D341Med (cell line): ENCODE measurements at places on chromosomes 5 and 9.

DNA sequence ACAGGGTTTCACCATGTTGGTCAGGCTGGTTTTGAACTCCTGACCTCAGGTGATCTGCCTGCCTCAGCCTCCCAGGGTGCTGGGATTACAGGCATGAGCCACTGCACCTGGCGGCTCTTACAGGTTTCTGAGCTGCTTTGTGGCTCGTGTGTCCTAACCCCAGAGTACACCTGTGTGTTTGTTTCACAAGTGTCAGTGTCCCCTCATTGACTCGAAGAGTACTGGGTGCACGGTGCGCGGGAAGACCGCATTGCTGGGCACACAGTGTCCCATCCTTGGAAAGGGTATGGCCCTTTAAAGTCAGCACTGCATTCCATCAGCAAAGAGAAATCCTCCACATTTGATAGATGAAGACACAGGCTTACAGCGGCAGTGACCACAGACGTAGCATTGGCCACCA is 23.8 kb downstream of the NDST1 start:
- no peak for DNase-seq

GRCh38 chr5:69224520-69224919 is 10.2 kb upstream of the CDK7 start:
- no peak for DNase-seq

- DNase-seq = no peak
These were observed 432.6 kb downstream of the CYLC2 start for GRCh38 chr9:103427696-103428095.

GRCh38 chr9:134966270-134966669 is 48.6 kb upstream of the FCN1 start:
- DNase-seq = no peak

DNA sequence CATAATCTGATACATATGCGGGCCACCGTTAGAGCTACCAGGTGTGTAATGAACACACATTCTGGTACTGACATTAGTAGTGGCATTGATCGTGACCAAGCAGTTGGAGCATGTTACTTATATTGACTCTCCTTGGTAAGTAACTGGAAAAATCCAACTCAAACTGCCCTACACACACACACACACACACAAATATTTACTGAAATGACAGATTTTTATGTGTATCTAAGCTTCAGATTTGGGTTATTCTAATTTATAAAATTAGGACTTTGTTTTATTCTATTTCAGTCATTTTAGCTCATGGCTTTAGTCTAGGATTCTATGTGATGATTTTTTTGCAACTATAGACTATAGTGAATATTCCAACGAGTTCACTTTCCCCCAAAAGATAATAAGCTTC is 1280.2 kb upstream of the ACO1 start:
- DNase-seq = no peak

DNA sequence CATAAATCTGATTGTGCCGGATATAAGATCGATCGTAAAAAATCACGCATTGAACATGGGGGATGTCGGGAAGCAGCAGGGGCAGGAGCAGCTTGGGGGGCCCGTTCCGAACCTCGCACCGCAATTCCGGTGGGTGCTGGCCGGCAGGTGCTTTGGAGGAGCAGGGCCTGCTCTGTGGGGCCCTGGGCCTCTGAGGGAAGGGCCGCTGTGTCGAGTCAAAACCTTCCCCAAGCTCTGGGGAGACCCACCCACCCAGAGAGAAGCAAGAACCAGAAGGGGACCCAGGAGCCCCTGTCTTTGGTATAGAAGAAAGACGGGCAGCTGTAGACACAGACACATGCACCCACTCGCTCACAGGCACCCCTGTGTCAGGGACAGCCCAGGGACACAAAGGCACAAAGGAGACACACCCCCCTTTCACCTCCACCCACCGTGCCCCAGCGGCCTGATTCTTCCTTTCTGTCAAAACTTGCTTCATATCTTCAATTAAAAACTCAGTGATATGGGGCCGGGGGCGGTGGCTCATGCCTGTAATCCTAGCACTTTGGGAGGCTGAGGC is 49.4 kb upstream of the ZBTB43 start:
- DNase-seq = no peak

- DNase-seq = no peak
These were observed 259.1 kb downstream of the SYK start for GRCh38 chr9:91060520-91061343.

DNA sequence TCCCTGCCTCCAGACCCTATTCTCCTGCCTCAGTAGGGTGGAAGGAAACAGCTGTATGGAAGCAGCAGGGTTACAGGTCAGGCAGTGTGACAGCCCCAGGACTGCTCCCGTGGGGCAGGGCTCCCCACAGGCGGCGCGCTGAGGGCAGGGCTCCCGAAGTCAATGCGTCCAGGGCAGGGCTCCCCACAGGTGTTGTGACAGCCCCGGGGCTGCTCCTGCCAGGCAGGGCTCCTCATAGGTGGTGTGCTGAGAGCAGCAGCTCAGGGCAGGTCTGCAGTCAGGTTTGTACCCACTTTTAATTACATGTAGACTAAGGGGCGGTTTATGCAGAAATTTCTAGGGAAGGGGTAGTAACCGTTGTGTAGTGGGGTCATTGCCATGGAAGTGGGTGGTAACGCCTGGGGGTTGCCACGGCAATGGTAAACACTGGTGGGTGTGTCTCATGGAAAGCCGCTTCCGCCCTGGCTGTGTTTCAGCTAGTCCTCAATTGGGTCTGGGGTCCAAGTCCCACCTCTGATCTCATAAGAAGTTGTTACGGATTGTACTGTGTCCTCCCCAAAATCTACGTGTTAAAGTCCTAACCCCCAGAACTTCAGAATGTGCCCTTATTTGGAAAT is 16.7 kb upstream of the TERT start:
- DNase-seq = peak; percentile 8

DNA sequence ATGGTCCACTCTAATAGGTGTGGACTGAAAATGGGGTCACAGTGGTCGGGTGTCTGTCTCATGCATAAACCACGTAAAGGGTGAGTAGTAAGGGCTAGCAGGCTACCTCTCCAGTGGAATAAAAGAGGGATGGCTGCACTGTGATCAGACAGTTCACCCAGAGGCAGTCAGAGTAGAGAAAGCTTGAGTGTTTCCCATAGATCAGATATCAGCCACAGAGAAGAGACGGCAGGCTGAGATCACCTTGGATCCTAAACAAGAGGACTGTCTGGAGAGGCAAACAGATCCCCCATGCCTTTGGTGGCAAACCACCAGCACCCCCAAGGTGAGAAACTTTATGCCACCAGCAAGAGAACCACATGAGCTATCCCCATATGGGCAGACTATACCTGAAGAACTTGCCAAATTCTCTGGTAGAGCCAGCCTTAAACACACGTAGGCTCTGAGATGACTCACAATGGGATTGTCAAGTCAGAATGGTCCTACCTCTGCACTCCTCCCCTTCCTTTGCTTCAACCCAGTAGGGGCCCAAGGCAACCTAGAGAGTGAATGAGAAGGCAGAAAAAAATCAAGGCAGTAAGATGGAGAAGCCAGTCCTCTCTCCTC is 205.2 kb upstream of the MAP3K1 start:
- DNase-seq = no peak

DNA sequence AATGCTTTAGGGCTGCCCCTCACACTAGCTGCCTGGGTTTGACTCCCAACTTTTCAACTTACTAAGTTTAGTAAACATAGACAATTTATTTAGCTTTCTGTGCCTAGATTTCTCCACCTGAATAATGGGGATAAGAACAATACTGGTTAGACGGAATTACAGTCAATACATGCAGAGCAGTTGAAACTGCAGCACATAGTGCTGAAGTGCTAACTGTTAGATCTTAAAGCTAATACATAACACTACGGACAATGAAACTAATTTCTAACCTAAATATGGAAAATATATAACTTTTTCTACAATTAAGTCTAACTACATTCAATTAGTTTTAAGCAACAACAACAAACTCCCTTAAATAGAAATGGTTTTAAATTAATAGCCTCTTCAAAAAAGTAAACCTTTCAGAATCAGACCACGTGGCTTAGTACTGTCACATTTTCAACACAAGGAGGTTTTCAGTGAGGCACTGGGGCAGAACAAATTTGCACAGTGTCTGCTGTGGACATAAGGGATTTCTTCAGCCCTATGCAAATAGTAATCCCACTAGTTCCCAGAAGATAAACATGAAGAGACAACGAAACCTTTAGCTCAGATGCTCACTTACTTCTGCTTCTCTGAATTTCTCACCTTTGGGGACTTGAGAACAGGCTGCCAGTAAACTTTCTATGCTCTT is 293.4 kb downstream of the EDIL3 start:
- DNase-seq = no peak

DNA sequence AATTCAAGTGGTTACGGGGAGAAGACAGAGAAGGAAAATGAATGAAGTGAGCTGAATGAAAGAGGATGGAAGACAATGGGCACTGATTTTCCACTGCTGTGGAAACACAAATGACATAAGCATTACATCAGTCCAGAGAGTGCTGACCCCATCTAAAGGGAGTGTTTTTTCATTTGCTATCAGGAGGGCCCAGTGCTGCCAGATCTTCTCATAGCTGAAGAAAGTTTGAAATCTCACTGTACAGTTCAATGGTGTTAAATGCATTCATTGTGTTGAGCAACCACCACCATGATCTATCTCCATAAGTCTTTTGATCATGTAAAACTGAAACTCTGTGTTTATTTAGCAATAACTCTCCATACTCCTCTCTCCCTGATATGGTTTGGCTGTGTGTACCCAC is 41.5 kb upstream of the STARD4 start:
- DNase-seq = no peak

DNA sequence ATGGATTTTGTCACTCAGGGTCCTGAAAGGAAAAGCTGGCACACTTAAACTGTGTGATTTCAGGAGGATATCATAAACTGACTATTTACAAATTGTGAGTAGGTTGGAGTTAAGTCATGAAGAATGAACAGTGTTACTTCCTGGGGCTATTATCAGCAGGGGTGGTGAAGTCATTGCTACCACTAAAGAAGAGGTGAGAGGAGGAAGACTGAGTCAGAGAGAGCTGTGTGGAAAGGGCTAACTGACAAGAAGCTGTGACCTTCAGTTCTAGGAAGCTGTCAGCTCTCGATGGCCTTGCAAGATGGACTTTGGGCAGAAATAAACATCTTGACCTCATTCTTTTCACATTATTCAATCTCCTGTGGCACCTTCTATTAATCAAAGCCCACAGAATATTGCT is 72.3 kb upstream of the STARD4 start:
- DNase-seq = no peak

DNA sequence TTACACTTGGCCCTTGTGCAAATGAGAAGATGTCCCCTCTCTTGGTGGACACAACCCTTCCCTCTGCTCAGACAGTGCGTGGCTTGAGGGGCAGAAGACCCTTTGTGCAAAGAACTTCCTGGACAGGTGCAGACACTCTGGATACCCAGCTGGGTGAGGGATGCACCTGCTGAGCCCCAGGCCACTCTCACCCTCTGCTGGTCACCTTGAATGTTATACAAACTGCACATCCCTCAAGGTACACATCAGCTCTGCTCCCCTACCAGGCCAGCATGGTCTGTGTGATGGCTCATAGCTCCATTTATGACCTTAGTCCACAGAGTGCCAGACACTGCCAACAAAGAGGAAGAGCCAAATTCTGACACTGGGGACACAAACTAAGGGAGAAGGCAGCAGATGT is 3.1 kb upstream of the DIRAS2 start:
- DNase-seq = no peak

- no peak for DNase-seq
These were observed 18.3 kb downstream of the ABO start for GRCh38 chr9:133256686-133257091.

GRCh38 chr5:155514105-155514563 is 500.6 kb downstream of the KIF4B start:
- DNase-seq = no peak

DNA sequence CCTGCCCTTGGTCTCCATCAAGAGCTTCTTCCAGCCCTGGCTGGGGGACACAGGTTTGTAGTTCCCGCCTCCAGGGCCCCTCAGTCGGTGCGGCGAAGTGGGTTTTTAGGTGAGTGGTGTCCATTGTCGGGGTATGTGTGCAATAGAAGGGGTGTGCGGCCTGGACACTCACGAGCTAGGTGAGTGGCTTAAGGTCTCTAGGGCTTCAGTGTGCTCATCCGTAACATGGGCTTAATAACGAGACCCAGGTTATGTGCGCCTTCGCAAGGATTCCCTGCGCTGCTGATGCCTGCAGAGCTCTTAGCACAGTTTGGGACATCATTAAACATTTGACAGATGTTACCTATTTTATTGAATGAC is 656 bp downstream of the CEP78 start:
- no peak for DNase-seq

GRCh38 chr5:7415123-7415522 is 19.2 kb downstream of the ADCY2 start:
- no peak for DNase-seq

DNA sequence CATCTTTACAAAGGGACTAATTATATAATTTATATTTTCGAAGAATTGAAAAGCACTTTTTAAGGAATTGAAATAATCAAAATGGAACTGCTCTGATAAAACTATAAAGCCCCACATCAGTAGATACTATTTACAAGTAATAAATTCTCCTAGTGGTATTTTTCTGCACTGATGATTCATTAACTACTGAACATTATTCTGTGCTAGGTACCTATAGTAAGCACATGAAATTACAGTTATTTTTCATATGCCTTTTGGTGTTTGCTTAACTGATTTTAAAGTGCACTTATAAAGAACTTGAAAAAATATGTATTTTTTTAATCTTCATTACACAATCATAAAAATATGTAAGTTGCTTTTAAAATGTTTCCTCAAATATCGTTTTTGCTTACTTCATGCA is 123.0 kb downstream of the MAN2A1 start:
- no peak for DNase-seq

GRCh38 chr9:83544002-83544698 is 5.9 kb upstream of the FRMD3 start:
- DNase-seq = peak; percentile 64

- no peak for DNase-seq
These were observed 504.3 kb downstream of the ARHGEF28 start for GRCh38 chr5:74130155-74130897.

DNA sequence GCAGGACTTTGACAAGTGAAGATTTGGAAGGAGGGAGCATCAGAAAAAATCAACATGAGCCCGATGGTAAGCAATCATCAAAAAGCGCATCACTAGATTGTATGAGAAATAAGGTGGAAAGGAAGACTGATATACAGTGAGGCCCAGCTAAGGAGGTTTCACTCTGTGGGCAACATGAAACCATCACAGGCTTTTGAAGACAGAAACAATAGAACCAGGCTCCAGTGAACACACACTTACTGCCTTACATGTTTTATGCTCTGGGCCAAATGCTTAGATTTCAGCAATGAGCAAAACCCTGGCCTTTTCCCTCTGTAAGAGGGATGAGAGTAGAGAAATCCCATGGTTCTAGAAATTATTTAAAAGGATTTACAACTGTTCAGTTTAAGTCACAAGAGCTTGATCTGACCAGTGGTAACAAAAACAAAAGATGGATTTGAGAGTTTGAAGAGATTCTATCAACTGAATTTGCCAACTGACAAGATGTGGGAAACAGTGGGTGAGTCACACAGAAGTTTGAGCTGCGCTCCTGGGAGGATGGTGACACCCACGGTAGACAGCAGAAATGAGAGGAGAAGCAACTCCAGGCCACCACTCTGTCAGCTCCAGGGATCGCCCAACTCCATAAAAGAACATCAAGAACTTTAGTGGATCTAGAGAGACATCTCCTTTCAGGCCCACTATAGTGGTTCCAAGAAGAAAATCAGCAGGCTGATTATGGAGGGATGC is 261.8 kb downstream of the MCTP1 start:
- no peak for DNase-seq

GRCh38 chr9:92404042-92404836 is at the start of gene OGN:
Gene OGN, minus strand, starts transcription at chr9:92404578. Its CDS starts 1,171 bp downstream, at chr9:92403407.
- DNase-seq = no peak

- DNase-seq = no peak
These were observed 22.3 kb upstream of the LMNB1 start for GRCh38 chr5:126754609-126755008.

GRCh38 chr5:149745212-149745942 is 15.3 kb downstream of the PPARGC1B start:
- no peak for DNase-seq

GRCh38 chr9:101311758-101312420 is 72.9 kb downstream of the BAAT start:
- peak; percentile 35 for DNase-seq
